Common myeloid progenitor, CD34-positive (primary cell): ENCODE measurements at places on chromosomes 16 and 17.
A peak's percentile ranks its signal among the peaks of the same experiment; 100 is the strongest.

DNA sequence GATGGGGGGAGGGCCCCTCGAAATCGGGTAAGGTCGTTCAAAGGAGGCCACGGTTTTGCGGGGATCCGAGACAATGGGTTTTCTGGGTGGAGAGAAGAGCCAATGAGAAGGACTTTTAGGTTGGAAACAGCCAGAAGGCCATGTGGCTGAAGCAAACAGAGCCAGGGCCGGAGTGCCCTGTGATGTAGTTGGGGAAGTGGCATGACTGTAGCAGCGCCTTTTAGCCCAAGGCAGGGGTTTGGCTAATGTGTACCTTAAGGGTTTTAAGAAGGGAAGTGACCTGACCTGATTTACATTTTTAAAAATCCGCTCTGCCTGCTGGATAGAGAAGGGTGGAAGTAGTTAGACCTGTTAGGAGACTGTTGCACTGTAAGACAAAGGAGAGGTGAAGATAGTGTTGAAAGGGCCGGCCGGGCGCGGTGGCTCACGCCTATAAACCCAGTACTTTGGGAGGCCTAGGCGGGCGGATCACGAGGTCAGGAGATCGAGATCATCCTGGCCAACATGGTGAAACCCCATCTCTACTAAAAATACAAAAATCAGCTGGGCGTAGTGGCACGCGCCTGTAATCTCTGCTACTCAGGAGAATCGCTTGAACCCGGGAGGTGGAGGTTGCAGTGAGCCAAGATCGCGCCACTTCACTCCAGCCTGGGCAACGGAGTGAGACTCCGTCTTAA, 1.0 kb downstream of the LYRM1 start:
- DNase-seq: peak; percentile 23

GRCh38 chr16:27025581-27025980, 41.1 kb upstream of the C16orf82 start:
- DNase-seq: no peak

DNA sequence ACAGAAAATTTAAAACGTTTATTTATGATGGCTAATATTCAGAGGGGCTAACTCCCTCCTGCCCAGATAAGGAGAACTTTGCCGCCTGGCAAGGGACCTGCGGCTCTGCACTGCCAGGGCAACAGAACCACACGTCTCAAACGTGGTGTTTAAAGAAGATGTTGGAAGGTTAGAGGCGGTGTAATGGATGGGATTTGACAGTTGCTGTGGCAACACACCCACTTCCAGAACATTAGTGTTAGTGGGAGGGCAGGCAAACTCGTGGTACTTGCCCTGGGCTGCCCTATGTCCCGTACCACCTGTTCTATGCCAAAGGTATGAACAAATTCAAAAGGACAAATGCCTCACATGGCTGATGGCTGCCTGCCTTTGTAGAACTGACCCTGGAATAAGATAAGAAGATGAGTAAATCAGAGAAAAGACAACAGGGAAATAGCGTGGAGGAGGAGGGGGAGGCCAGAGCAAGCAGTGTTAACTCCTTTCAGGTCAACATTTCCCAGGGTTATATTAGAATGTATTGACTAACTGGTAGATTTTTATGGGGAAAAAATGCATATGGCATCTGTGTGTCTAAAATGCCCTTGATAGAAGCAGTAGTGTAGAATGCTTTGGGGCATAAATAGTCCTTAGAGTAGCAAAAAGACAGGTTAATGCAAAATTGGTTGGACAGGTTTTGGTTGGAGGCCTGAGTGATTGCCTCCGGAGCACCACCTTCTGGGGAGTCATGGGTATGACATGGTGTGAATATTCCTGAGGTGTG, 30.8 kb downstream of the HLF start:
- peak; percentile 80 for DNase-seq

DNA sequence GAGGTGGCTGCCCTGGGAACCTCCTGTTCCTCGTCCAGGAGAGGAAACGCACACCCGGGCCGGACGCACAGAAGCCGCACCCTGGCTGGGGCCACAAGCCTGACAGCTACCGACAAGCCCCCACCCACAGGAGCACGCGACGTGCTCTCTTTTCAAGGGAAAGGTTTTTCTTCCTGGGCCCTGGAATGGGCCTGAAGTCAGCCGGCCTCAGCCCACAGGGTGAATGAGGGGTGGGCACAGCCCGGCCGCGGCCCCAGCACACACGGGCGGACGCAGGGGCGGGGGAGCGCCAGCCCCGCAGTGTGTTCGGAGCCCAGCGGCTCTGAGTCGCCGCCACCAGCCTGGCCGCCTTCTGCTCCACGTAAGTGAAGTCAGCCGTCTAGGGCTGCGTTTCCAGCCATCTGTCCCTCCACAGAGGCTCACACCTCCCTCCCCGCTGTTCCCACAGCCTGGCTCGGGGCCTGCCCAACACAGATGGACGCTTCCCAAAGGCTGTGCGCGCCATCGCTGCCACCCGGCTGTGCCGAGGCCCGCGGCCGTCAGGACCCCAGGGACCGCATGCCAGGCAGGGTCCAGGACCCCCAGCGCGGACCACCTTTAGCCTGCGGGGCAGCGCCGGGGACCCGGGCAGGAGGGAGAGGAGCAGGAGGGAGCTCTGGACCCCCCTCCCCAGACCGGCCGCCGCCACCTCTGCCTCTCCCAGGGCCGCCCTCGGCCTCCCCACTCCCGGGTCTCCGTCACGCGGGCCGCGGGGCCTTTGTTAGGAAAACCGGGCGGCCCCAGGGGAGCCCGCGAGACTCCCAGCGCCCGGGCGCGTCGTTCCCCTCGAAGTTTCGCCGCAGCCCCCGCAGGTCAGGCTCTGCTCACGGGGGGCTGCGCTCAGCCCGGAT, 36.8 kb downstream of the CBFA2T3 start:
- peak; percentile 54 for DNase-seq

GRCh38 chr17:76223802-76224201, 16.5 kb downstream of the RNF157 start:
- DNase-seq: no peak
